Activated naive CD8-positive, alpha-beta T cell treated with anti-CD3 and anti-CD28 coated beads, Interleukin-2, amount 50 U/mL, for 24 hours (primary cell): ENCODE measurements at places on chromosomes 2 and 18.

- no peak for DNase-seq
Observed at GRCh38 chr2:230717600-230717999, 5.0 kb downstream of the CAB39 start.

- peak; percentile 5 for DNase-seq
Observed at GRCh38 chr2:4674007-4674406, 970.6 kb downstream of the DCDC2C start.

DNA sequence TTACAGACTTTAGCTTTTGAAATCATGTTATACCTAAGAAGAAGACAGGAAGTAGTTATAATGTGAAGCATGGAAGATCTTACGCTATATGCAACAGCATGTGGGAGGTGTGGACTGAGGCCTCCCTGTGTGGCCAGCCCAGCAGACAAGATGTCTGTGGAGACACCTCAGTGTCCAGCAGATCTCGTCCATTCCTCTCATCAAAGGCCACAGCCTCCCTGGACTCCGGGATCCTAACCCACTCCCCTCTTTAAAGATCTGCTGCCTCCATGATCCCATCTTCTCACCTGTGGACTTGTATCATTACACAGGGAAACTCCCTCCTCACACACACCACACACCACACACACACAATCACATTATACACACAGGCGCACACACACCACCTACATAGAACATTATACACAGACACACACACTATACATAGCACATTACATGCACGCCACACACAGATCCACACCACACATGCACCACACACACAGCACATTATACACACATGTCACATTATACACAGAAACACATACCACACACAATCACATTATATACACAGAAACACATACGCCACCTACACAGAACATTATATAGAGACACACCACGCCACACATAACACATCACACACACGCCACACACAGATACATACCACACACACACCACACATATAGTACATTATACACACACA, 89.5 kb downstream of the PXDN start:
- DNase-seq = no peak

- peak; percentile 32 for DNase-seq
Observed at GRCh38 chr18:62505669-62506494, 16.9 kb upstream of the ZCCHC2 start.

DNA sequence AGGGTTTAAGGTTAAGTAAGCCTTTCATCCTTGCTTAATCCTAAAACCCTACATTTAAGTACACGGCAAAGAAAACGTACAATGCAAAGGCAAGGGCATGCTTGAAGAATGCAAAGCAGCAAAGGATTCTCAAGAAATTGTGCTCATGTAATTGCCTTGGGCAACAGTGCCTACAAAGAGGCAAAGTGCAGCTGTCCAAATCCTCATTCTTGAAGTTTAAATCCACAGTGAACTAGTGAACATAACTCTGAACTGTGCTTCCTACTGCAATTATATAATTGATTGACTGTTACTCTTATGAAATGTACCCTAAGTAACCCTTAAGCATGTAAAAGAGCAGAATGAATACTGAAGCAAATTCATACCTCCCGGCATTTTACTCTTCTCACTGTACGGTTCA, 85.4 kb downstream of the MAP3K20 start:
- DNase-seq = no peak

DNA sequence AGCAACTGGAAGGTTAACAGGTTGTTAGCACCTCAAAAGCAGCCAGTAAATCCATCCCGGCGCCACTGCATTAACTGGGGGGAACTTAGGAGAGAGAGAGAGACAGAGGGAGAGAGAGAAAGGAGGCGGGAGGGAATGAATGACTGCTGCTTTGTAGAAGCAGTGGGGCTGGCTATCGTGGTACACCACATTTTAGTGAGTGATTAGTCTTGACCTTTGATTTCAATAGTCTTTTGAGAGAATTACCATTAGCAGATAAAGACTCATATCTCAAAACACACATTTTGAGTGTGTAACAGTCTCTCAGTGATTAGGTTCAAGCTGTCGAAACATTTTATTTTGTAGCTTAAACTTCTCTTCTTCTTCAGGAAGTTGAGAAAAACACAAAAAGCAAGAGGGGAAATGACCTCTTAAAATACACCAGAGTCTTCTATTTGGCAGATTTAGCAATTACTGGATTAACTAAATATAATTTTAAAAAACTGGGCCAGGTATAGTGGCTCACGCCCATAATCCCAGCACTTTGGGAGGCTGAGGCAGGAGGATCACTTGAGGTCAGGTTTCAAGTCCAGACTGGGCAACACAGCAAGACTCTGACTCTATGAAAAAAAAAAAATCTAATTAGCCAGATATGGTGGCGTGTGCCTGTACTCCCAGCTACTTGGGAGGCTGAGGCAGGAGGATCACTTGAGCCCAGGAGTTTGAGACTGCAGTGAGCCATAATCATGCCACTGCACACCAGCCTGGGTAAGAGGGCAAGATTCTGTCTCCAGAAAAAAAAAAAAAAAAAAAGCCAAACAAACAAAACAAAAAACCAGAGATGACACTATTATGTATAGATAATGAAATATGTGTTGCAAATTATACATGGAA, 22.0 kb upstream of the PNO1 start:
- DNase-seq = no peak

DNA sequence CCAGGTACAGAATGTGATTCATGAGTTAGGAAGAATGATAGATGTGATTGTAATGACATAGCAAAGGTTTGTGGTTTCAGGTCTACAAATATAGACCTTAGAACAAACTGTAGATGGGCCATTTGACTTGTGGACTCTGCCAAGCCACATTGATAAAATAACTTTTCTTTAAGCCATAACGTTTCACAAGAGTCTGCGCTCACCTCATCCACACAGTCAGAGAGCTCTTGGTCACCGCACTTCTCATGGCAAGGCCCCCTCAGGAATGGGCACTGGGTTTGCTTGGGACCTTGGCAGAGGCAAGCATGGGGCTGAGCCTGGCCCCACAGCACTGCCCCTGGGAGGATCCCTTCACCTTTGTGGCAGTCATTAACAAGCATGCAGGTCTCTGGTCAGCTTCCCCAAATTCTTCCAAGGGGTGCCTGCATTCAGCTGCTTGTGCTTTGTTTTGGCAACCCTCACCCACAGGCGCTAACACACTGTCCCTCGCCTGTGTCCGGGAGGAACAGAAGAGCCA, 14.0 kb downstream of the ARMC9 start:
- no peak for DNase-seq

GRCh38 chr2:42830922-42831574, 38.7 kb upstream of the HAAO start:
- no peak for DNase-seq

DNA sequence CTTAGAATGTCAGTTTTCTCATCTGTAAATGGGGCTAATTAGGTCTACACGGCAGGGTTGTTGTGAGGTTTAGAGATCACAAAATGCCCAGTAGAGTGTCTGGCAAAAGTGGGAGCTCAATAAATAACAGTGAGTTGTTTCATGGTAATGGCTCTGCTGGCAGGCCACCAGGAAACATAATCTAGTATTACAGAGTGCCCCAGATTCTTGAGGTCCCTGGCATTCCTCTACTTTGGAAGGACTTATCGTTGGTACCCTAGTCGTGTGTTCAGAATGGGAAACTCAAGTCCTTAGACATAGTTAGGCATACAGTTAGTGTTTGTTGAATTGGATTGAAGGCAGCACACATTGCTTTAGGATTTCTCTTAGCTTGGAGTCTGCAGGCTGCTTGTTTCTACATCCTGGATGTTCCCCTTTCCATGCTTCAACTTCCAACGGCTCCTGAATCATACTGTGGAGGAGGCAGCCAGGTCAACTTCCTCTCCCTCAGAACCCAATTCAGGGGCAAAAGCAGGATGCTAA, 161.5 kb upstream of the FOSL2 start:
- no peak for DNase-seq

- DNase-seq = no peak
Observed at GRCh38 chr2:28280619-28281018, 112.0 kb upstream of the FOSL2 start.

DNA sequence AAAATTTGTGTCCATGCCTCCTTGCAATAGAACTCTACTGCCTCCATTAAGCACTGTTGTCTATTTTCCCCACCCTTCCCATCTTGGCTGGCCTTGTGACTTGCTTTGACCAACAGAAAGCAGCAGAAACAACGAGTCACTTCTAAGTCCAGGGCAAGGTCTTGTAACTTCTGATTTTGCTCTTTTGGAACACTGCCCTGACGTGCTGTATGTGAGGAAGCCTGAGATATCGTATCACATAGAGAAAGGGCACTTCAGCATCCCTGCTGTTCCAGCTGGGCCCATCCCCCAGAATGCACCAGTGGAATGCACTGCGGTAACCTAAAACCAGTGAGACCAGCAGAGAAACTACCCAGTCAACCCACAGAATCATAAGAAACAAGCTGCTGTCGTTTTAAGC, 28.1 kb downstream of the NCKAP1 start:
- no peak for DNase-seq

DNA sequence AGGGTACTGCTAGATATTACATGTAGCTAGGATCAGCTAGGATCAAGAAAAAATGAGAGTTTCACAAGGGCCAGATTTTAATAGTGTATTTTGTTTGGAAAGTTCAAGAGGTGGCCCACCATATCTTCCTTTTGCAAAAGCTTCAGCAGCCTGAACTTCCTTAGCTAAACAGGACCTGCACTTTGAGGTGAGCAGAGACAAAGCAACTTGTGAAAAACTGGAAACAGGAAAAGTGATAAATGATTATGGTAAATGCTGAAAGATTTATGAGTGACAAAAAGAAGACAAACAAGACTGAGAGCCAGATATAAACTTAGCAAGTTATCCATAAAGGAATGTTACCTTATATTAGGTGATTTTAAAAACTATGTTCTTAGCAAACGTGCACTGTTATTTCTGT, 123.6 kb downstream of the ZNF521 start:
- DNase-seq = no peak

DNA sequence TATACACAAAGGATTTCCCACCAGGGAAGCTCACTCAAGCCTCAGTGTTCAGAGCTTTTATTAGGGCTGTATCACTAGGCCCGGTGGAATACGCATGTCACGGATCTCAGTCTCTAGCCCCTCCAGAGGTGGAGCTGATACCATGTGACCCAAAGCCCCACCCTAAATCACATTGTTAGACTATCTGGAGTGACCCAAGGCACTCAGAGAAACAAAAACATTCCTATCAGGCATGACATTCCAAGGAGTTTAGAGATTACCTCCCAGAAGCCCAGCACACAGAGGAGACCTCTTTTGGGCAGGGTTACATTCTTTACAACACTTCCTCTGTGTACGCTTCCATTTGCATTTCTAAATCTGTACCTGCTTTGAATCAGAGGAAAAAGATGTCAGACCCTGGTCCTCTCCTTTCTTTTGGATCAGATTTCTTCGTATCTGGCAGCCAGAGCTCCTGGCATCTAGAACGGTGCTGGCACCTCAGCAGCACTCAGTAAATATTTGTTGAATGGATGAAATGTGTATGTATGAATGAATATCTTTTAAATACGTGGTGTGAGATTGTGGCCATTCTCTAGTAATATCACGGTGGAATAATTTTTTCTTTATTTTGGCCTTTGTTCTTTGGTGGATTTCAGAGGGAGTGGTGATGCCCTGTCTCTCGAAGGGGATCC, 37.7 kb upstream of the SMAD2 start:
- no peak for DNase-seq

GRCh38 chr2:151260573-151261230, 961 bp downstream of the RBM43 start:
- no peak for DNase-seq

GRCh38 chr18:35099911-35100310, 58.7 kb downstream of the MAPRE2 start:
- no peak for DNase-seq
